ENCODE measurements at places on chromosomes 7 and 10.

GRCh38 chr10:110414548-110415309 is 83.0 kb upstream of the DUSP5 start:
- peak; percentile 77 for DNase-seq

DNA sequence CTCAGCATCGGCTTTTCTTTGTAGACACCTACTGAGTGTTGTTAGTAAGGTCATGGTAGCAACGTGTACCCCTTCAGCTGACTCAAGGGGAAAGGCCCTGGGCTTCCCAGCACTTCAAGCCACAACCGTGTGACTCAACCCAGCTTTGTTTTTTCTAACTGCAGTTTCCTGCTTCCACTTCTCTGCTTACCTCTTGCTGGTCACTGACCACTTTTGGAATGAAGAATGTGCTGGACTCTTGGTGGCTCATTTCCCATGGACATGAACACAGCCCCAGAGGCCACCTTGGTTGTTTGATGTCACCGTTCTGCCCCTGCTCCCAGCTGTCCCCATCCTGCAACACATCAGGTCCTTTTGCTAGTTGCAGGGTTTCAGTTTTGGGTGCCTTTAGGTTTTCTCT is 69.5 kb upstream of the ZNF438 start:
- DNase-seq, result peak; percentile 62

- no peak for DNase-seq
Measured at GRCh38 chr10:210297-210696, 75.0 kb downstream of the ZMYND11 start.

DNA sequence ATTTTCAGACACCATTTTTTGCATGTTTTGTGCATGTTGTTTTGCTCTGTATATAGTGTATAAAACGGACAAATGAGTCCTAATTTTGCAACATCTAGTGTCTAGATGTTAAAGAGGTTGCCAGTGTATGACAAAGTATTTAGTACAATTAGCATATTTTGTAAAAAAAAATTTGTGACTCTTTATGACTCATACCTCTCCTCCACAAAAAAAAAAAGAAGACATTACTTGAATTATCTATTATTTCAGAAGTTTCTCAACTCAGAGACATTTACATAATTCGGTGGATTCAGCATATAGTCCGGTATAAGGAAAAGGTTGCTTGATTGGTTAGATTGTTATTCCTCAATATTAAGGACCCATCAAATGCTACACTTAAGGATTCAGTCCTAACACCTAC is 26.0 kb downstream of the NUP42 start:
- DNase-seq, result no peak

- DNase-seq, result no peak
Measured at GRCh38 chr10:78944723-78945312, 123.9 kb upstream of the ZMIZ1 start.

DNA sequence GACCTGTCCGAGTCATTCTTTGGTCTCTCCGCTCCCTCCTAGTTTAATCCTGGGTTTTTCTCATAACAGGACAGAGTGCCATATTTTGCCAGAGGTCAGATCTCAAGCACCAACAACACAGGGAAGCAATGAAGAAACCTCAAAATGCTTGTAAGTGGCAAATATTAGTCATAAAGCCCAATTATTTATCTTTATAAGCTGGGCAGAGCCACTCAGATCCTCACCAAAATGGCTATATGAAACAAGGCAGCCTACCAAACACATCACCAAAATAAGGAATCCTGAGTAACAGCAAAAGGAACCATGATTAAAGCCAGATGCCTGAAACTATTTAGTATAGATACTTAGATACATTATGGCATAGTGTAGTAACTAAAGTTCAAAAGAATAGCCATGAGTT is 4.7 kb downstream of the ECD start:
- DNase-seq, result no peak

- no peak for DNase-seq
Measured at GRCh38 chr7:158372400-158373342, 215.0 kb downstream of the PTPRN2 start.

GRCh38 chr10:47325303-47326291 is 3.3 kb downstream of the GDF2 start:
- DNase-seq, result peak; percentile 21

- no peak for DNase-seq
Measured at GRCh38 chr7:137001041-137001440, 132.6 kb downstream of the CHRM2 start.

- DNase-seq, result no peak
Measured at GRCh38 chr7:24917510-24918239, 62.3 kb downstream of the OSBPL3 start.

- DNase-seq, result no peak
Measured at GRCh38 chr7:141132671-141133070, 58.8 kb downstream of the TMEM178B start.

- DNase-seq, result no peak
Measured at GRCh38 chr7:2571409-2571808, 12.6 kb downstream of the IQCE start.

- no peak for DNase-seq
Measured at GRCh38 chr7:40267583-40267982, 132.8 kb downstream of the SUGCT start.

Measured in activated CD4-positive, CD25-positive, alpha-beta regulatory T cell treated with anti-CD3 and anti-CD28 coated beads, Interleukin-2, amount 50 U/mL, for 72 hours (primary cell).